ENCODE measurements at places on chromosomes 1 and 21.

- DNase-seq: no peak
Measured at GRCh38 chr1:110916669-110917306, 43.8 kb downstream of the CD53 start.

DNA sequence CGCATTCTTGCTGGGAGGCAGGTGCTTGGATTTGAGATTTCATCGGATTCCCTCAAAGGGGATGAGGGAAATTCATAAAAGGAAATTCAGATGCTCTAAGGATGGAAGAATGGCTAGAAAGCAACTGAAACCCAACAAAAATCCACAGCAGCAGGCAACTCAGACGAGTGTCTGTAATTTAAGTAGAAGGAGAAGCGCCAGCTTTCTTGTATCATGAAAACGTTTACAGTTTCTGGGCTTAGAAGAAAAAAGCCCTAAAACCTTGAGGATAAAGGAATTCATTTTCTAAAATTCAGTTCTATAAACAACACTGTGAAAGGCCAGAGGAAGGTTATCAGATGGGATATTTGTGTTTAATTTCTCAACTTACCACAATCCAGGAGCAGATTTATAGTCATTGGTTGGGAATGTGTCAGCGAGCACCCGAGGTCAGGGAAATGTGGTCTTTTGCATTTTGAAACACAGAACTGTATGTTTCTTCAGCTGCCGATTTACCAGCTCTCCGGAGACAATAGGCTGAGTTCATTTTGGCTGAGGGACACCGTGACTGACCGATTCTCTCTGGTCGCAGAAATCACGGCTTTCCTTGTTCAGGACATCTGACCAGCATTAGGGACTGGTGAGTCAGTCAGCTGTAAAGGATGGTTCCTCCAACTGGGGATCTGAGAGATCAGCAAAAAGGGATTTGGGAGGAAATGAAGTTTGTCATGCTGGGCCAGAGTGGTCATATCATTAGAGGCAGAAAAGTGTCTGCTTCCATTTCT is 111.6 kb upstream of the ERRFI1 start:
- peak; percentile 84 for DNase-seq

DNA sequence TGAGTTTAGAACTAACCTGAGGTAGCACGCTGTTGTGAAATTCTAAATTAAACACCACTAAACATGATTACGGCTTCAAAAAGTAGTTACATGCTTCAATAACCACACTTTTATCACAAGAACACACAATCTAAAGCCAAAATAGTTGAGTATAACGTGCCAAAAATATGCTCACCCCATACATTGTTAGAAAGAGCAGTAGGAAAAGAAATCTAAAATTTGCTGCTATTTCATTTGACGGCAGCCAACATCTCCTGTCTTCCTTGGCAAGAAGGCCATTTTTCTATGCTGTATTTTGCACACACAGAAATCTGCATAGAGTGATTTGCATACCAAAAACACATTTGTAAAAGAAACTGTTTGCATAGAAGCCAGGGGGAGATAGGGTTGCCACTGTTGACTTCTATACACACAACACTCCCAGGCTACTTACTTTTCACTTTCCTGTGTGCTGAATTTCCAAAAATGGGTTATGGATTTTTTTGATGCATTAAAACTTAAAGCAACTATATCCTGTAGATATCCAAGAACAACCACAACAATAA is 42.9 kb upstream of the DMRTB1 start:
- DNase-seq: no peak

DNA sequence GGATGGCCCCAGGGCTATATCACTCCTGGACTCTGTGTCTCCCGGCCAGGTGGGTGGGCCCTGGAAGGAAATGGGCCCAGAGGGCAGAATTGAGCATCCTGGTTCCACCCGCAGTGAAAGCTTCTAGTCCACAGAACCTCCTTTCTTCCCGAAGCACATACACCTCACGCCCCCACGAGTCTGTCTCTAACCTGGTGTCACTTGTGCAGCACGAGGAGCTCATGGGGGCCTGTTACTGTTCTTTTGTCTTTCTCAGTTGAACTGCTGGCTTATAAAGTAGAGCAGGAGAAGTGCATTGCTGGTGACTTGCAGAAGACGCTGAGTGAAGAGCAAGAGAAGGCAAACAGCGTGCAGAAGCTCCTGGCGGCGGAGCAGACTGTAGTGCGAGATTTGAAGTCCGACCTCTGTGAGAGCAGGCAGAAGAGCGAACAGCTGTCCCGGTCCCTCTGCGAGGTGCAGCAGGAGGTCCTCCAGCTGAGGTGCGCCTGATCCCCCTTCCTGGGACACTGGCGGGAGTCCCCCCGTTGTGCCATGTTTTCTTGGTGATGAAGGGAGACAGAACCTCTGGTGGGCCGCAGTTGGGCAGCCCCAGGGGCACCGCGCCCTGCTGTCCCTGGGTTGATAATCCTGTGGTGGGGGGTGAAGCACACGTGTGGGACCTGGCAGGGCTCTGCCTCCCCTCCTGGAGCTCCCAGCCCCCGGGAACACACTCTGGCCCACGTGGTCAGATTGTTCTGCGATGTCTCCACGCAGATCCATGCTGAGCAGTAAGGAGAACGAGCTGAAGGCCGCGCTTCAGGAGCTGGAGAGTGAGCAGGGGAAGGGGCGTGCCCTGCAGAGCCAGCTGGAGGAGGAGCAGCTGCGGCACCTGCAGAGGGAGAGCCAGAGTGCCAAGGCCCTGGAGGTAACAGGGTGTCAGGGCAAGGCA is 28.7 kb upstream of the DIP2A start:
- DNase-seq: no peak

GRCh38 chr21:24367936-24368335 is 1239.3 kb downstream of the MRPL39 start:
- DNase-seq: no peak

GRCh38 chr1:97414682-97415312 is 506.0 kb downstream of the DPYD start:
- DNase-seq: no peak
